Metanephros (tissue), 2 donors: ENCODE measurements at places on chromosomes 6 and 20. TPM values are rescaled to one million over a fixed set of nuclear protein-coding genes. Genes with fewer than 3 reads are reported as not detected.

Gene UST
- 12.3 TPM for total RNA-seq

Gene ACTL10
- 0.70 TPM for total RNA-seq

Gene RNF182
- 1.4 TPM for total RNA-seq

Gene KIAA0408
- total RNA-seq, result 5.1 TPM

Gene GRM1
- 0.23 TPM for total RNA-seq

Gene LY6G6D
- not detected for total RNA-seq

Gene LRRC1
- total RNA-seq, result 21.0 TPM

Gene SLC4A11
- 1.9 TPM for total RNA-seq

Gene COL9A3
- 28.3 TPM for total RNA-seq

Gene BCAS4
- total RNA-seq, result 4.8 TPM

Gene LPIN3
- 14.1 TPM for total RNA-seq

Gene RPS21
- 1,739 TPM for total RNA-seq

Gene CMTR1
- total RNA-seq, result 38.1 TPM

Gene PAK5
- total RNA-seq, result 0.06 TPM

Gene CDH26
- 6.4 TPM for total RNA-seq

Gene RCAN2
- total RNA-seq, result 11.9 TPM

Gene LGSN
- total RNA-seq, result 0.41 TPM

Gene AK9
- total RNA-seq, result 8.1 TPM

Gene IL17A
- total RNA-seq, result not detected

Gene MUC22
- total RNA-seq, result not detected

Gene PHACTR2
- 74.0 TPM for total RNA-seq

Gene IL20RA
- 2.4 TPM for total RNA-seq

Gene EYS
- total RNA-seq, result 0.99 TPM

Gene RPL7L1
- 89.2 TPM for total RNA-seq

Gene TRIM31
- not detected for total RNA-seq
